ENCODE measurements at places on chromosomes 3 and 15.

DNA sequence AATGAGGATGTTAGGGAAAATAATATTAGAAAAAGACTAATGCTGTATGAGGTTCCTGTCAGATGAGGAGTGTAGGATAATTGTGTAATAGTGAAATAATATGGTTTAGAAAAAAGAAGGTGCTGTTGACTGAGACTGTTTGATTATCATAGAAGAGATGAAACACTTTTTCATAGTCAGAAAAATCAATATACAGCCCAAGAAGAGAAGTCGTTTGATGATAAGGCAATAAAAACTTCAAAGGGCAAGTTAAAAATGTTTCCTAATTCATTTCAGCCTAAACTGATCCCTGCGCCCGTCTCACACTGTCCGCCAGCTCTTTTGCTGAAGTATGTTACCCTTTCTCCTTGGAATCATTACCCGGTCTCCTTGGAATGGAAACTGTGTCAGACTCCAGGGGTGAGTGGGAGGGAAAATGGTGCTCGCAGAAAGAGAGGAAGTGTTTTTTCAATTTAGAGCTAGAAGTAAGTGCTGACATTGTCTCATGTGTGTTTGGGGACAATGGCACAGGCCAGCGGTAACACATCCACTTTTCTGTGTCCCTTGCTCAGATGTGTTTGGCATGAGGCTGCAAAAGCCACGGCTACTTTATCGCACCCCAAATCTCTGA, 23.6 kb downstream of the DUT start:
- DNase-seq = no peak

DNA sequence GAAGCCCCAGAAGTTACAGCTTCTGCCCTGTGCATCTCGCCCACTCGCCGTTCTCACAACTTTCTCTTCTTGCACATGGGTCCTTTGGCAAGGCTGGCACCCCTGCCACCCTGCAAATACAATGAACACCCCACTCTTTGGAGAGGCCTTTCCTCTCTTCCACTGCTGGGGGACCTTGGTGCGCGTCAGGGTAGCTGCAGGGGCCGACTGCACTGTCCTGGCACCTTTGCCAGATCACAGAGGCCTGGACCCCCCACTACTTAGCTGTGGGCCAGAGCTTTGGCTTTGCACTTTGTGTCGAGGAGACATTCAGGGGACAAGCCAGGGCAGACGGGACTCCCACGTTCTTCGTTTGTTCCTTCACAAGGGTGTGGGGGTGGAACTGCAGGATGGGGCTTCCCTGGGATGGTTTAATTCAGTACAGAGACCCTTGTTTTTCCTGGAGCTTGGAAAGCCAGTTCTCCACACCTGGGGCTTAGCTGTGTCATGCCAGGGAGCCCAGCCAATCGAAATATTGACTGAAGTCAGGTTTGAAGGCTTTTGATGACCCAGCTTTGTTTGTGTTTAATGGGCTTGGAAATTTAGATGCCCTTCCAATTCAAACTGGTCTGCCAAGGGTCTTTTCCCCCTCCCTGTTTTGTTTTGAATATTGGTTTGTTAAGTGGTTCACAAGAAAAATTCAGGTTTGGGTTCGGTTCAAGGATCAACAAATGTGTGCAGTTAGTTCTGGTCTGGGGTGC, 256.1 kb upstream of the TLE3 start:
- DNase-seq = no peak

GRCh38 chr3:151156618-151157216, 46.3 kb downstream of the GPR171 start:
- DNase-seq = peak; percentile 61

- DNase-seq = no peak
Measured at GRCh38 chr15:36940636-36941260, 159.6 kb downstream of the MEIS2 start.

DNA sequence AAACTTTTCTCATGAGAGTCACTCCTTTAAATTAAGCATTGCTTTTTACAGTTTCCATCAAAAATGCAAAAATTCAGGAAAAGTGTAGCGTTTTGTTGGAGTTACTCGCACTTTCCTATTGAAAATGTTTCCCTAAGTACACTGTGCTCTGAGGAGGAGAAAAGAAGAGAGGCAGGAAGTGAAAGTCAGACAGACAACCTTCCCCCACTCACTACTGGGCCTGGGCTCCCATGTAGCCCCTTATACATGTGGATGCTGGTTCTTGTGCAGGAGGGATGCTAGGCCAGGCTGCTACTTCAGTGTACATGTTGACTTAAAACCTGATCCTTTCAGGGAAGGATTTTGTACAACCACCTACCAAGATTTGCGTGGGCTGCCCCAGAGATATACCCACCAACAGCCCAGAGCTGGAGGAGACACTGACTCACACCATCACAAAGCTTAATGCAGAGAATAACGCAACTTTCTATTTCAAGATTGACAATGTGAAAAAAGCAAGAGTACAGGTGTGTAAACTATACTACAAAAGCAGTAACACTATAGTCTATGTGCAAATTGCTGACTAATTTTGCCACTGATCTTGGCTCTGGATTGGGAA, 15.1 kb downstream of the KNG1 start:
- DNase-seq = peak; percentile 31

DNA sequence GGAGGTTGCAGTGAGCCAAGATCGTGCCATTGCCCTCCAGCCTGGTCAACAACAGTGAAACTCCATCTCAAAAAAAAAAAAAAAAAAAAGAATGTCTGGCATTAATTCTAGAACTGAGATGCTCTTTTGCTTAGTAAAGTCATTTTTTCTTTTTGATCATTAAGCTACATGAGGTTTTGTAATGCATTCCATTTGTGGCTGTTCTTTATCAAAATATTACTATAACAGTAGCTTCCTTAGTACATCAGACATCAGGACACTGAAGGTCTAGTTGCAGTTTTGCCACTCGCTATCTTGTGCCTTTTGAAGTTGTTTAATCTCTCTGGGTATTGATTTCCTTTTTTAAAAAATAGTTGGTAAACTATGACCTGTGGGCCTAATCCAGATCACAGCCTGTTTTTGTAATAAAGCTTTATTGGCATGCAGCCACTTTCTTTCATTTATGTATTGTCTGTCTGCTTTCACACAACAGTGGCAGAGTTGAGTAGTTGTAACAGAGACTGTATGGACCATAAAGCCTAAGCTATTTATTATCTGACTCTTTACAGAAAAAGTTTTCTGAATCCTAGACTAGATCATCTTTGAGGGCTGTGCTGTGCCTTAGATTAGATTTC, 76.6 kb downstream of the SLC25A26 start:
- DNase-seq = no peak

DNA sequence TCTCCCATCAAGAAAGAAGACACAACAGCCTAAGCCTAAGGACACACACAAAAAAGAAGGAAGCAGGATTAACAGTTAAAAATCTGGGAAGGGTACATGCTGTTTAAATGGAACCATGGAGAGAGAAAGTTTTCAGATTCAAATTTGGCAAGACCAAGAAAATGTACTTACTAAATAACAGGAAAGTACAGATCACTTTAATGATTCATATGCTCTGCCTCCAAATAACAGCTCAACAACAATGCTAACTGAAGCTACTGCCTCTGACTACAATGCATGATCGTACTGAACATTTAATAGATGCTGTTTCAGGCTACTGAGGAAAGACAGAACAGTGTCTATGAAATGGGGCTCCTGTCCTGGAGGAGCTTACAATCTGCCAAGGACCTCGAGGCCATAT, 8.4 kb upstream of the NMB start:
- no peak for DNase-seq

GRCh38 chr3:12681089-12681942, 17.4 kb upstream of the RAF1 start:
- no peak for DNase-seq

DNA sequence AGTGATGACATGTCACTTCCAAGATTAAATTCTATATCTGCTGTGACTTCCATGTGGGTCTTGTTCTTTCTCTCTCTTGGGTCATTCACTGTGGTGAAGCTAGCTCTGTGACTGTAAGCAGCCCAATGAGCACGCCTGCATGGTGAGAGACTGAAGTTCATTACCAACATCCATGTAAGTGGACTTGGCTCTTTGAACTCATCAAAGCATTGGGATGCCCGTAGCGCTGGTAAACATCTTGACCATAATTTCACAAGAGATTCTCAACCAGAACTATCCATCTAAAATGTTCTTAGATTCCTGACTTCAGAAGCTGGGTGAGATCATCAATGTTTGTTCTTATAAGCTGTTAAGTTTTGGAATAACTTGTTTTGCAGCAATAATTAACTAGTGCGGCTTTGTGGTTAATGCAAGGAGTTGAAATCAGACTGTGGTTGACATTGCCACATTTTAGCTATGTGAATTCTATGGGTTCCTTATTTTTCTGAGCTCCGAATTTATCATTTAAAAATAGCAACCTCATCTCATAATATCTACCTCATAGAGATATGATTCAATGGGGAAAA, 31.6 kb upstream of the LRRC3B start:
- no peak for DNase-seq

- no peak for DNase-seq
Measured at GRCh38 chr3:150396491-150396890, 11.6 kb upstream of the TSC22D2 start.

DNA sequence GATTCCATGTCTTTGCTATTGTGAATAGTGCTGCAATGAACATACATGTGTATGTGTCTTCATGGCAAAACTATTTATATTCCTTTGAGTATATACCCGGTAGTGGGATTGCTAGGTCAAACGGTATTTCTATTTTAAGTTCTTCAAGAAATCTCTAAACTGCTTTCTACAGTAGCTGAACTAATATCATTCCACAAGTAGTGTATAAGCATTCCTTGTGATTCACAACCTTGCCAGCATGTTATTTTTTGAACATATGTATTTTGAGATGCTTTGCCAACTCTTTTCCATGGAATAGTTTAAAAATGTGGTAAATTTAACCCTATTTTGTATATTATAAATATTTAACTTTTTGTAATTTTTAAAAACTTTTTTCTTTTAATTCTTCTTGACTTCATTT, 592.7 kb upstream of the NAALADL2 start:
- no peak for DNase-seq

DNA sequence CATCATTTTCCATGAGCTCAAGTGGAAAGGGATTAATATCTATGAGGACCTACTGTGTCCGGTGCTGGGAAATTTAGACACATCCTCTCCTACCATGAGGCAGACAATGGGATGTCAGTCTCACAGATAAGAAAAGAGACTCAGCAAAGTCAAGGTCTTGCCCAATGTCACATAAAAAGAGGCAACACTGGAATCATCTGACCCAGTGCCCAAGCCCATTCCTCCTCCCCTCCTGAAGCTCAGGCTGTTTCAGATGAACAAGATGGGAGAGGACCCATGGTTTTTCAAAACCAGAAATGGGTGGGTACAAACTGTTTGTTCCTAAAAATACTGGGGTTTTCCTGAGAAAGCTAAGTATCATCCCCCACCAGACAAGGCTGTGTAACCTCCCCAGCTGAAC, 22.2 kb downstream of the POC1A start:
- no peak for DNase-seq

GRCh38 chr3:146577662-146578061, 27.5 kb downstream of the PLSCR5 start:
- peak; percentile 56 for DNase-seq

- DNase-seq = no peak
Measured at GRCh38 chr3:172148241-172148640, 108.9 kb downstream of the FNDC3B start.

GRCh38 chr3:61966200-61966599, 404.8 kb downstream of the PTPRG start:
- no peak for DNase-seq

DNA sequence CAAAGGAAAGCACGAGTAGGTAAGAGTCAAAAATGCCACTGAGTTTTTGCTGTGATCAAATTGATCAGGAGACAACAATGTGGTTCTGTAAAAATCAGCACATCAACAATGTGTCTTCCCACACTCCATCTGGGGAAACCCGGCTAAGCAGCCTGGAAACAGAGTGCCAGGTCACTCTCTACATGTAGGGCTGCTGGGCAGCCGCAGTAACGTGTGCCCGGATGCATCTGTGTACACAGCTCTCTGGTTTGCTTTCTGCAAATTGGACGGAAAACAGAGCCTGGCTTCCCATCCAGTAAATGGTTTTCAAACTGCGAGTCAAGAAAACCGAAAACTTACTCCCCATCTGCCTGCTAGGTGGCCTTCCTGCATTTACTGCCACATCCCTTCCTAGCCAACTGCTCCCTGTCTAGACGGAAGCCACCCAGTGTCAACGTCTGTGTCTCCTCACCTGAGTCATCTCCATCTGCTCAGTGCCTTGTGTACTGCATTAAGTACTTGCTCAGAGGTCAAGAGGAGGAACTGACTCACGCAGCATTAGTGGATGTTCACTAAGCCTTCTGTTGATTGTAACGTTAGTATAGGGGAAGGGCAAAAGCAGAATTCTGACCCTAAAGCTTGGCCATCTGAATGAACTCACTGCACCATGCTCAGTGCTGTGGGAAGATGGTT, 124.1 kb downstream of the TJP1 start:
- no peak for DNase-seq

GRCh38 chr3:148759430-148759829, 61.7 kb downstream of the AGTR1 start:
- no peak for DNase-seq

DNA sequence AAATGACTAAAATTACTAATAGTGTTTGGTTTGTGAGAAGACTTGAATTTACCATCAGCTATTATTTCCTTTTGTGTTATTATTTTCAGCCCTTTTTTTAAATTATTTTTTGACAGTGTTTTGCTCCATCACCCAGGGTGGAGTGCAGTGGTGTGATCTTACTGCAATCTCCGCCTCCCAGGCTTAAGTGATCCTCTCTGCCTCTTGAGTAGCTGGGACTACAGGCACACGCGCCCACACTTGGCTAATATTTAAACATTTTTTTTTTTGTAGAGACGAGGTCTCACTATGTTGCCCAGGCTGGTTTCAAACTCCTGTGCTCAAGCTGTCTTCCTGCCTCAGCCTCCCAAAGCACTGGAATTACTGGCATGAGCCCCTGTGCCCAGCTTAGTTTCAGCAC, 31.7 kb upstream of the UTS2B start:
- no peak for DNase-seq

- DNase-seq = no peak
Measured at GRCh38 chr3:198046120-198046857, 86.3 kb downstream of the LMLN start.

DNA sequence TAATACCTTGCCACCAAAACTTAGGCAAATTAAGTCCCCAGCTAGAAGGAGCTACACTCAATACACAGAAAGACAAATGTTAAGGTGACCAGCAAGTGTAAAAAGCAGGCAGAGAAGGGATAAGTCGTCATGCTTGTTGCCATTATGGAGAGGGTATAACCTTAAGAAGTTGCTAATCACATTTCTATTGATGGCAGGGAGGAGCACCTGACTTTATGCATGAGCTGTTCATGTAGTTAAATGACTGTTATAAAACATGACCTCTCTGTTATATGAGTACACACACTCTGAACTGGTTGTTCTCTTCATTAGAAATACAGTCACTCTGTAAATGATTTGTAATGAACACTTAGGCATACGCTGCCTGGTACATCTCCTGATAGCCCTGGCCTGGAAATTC, 6.6 kb upstream of the CCNL1 start:
- DNase-seq = no peak

DNA sequence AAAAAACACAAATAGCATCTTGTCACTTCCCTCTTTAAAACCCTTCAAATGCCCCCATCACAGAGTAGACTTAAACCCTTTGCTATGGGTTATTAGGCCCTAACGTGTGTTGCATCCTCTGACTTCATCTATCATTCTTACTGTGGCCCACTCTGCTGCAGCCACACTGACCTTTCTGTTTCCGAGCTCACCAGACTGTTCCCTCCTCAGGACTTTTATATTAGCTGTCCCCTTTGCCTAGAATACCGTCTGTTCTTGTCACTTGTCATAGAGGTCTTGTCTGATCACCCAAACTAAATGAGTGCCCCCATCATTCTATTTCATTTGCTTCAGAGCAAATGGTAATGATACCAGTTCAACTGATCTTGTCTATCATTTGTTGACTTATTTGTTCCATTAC, 877 bp upstream of the FEM1B start:
- no peak for DNase-seq

- DNase-seq = peak; percentile 10
Measured at GRCh38 chr3:15405448-15406050, 21.8 kb downstream of the METTL6 start.

Measured in activated naive CD4-positive, alpha-beta T cell treated with anti-CD3 and anti-CD28 coated beads for 36 hours (primary cell).